ENCODE measurements at places on chromosomes 3 and 15.

GRCh38 chr3:60841355-60841754, 409.9 kb downstream of the FHIT start:
- H3K27me3 ChIP-seq: no peaks in the 10 kb centered on the region
- no peak overlapping the region for H3K4me3 ChIP-seq
- no peaks in the 10 kb centered on the region for H3K36me3 ChIP-seq
- no peaks in the 10 kb centered on the region for H3K4me1 ChIP-seq

DNA sequence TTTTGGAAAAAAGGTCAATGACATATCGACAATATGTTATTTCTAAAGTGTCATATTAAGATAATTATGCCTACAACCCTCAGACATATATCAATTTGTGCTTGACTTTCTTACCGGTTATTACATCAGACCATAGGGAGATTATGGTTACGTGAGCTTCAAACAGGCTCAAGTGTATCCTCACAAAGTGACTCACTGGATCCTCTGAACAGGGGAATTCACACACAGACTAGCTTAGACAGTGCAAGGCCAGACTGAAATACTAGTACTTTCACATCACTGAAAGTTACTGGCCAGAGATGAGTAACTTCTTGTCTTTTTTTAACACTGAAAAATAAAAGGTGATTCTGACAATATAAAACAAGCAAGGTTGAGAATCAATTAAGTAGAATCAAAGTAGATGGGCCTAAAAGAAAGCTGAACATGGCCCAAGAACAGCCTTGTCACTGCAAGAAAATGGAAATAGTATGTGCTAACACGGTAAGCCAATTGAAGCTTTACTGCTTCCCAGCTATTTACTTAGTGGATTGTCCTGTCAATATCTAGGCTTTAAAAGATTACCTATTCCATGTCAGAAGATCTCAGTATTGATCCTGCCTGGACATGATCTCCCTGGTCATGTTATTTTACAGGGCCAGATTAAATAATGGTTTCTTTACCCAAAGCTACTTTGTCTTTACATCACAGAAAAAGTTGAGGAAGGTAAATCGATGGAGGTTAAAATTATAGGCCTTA, 848.6 kb downstream of the ROBO1 start:
- no peak for DNase-seq
- H3K27me3 ChIP-seq: no peaks in the 10 kb centered on the region
- no peaks in the 10 kb centered on the region for H3K36me3 ChIP-seq
- no peak overlapping the region for H3K27ac ChIP-seq
- no peaks in the 10 kb centered on the region for H3K4me1 ChIP-seq

DNA sequence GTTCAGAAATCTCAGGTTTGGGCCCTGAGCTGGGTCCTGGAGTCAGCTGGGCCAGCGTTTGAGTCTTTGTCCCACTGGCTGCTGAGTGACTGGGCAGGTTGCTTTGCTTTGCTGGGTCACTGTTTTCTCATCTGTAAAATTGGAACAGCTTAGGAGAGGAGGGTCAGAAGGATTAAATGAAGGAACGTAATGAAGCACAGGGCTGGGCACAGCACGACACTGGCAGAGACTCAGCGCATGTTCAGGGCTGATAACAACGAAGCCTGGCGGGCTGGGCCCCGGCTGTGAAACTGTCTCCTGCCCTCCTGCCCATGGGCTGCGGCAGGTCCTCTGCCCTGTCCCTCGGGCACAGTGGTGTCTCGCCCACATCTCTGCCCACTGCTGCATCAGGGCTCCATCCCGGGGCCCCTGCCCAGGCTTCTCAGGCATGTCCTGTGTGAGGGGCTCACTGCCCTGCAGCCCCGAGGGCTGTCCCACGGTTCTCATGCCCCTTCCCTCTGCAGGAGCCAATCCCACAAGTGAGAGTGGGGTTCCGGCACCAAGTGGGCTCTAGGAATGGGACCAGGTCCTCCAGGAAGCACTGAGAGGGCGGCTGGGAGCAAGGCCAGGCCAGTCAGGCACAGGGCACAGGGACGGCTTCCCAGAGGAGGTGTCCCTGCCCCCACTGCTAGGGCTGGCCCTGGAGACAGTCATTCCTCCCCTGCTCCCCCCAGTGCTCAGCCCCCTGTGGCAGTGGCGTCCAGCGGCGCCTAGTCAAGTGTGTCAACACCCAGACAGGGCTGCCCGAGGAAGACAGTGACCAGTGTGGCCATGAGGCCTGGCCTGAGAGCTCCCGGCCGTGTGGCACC, 88.0 kb downstream of the TBC1D2B start:
- no peaks in the 10 kb centered on the region for H3K27me3 ChIP-seq
- DNase-seq: no peak
- H3K4me3 ChIP-seq: no peak overlapping the region
- no peak overlapping the region for H3K27ac ChIP-seq
- H3K4me1 ChIP-seq: peaks cover 23% of the 10 kb centered on the region

- H3K4me1 ChIP-seq: no peaks in the 10 kb centered on the region
- H3K27ac ChIP-seq: no peak overlapping the region
- DNase-seq: no peak
- no peaks in the 10 kb centered on the region for H3K36me3 ChIP-seq
These were observed 86.4 kb downstream of the POLR2M start for GRCh38 chr15:57792724-57793449.

DNA sequence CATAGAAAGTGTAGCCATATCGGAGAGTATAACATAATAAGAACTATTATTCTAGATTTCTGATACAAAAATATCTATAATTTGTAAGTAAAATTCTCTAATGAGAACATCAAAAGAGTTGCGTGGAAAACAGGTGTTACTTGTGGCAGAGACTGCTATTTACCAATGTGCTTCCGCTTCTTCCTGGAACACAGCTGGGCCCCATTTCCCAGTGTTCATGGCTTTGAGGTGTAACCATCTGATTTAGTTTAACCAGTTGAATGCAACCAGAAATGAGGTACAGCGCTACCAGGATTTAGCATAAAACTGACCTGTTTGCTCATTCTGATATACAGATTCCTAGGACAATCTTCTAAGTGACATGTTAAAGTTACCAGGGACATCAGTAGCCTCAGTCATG, 1055.2 kb downstream of the IGSF11 start:
- no peak for DNase-seq
- H3K27me3 ChIP-seq: no peaks in the 10 kb centered on the region
- H3K4me3 ChIP-seq: no peak overlapping the region
- no peaks in the 10 kb centered on the region for H3K36me3 ChIP-seq

DNA sequence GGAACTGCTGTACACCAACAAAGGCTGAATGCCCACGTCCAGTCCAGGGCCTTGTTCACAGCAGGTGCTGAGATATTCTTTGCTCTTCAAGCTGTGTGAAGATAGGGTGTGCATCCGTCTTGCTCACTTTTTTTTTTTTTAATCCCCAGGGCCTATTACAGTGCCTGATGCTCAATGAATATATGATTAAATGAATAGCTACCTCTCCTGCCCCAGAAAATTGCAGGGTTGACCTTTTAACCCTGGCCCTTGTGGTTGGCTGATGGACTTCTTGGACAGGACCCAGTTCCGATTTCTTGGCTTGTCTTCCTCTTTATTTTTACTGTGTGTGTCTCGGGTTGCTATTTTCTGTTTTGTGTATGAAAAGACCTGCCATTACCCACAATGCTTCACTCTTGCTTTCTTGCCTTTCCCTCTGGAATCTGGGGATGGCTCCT, 2.9 kb upstream of the FYTTD1 start:
- H3K4me3 ChIP-seq: no peak overlapping the region
- H3K36me3 ChIP-seq: no peaks in the 10 kb centered on the region
- H3K27me3 ChIP-seq: no peaks in the 10 kb centered on the region
- no peak for DNase-seq
- peaks cover 18% of the 10 kb centered on the region for H3K4me1 ChIP-seq

DNA sequence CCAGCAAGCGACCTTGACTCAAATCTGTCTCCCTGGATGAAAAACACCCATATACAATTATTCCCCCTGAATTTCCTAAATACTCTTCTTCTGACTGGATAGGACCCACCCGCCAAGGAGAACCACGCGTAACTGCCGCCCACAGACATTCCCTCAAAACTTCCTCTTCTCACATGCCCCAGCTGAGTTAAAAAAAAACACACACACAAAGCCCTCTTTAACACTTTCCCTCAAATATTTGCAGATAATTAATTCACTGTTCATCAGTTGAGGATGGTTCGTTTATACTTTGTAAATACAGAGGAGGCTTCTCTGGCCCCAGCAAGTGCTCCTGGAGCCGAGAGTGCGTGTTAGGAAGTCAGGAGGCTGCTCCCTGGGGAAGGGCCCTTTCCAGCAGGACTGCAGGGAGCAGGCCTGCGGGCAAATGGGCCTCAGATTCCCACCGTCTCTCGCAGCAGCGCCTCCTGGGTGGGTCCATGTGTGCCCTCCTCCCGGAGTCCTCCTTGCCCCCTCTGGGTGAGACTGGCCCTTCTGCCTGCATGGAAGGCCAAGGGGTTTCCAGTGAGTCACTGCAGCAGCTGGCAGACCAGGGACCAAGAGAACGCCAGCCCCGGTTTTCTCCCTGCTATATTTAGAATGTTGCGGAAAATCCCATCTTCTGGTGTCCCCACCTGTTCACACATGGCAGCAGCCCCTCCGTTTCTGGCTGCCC, 46.8 kb downstream of the MGLL start:
- no peak overlapping the region for H3K4me3 ChIP-seq
- H3K36me3 ChIP-seq: peaks cover 2% of the 10 kb centered on the region
- peaks cover 6% of the 10 kb centered on the region for H3K4me1 ChIP-seq
- H3K27ac ChIP-seq: no peak overlapping the region
- peaks cover 4% of the 10 kb centered on the region for H3K27me3 ChIP-seq
- DNase-seq: no peak

- H3K27me3 ChIP-seq: no peaks in the 10 kb centered on the region
- no peaks in the 10 kb centered on the region for H3K4me1 ChIP-seq
- H3K36me3 ChIP-seq: no peaks in the 10 kb centered on the region
- no peak overlapping the region for H3K4me3 ChIP-seq
These were observed 279.9 kb downstream of the PTPRG start for GRCh38 chr3:61841111-61841845.

DNA sequence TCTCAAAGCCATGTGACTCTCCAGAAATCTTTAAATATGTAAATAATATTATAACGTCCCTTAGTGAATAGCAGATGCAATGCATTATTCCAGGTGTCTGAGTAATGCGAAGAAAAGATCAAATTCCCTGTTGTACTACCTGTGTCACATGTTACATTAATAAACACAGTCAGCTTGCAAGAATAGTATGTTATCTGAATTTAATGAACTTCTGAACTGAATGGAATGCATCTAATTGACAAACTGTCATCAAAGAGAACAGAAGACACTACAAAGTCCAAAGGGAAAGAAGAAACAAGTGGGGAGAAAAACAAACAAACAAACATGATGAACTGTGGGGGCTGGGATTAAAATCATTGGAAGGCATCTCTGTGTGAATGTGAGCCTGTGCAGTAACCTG, 508.8 kb downstream of the LPP start:
- H3K27ac ChIP-seq: no peak overlapping the region
- H3K27me3 ChIP-seq: no peaks in the 10 kb centered on the region
- DNase-seq: no peak
- H3K36me3 ChIP-seq: no peaks in the 10 kb centered on the region
- H3K4me3 ChIP-seq: no peak overlapping the region

Data from activated CD4-positive, alpha-beta memory T cell treated with anti-CD3 and anti-CD28 coated beads, Interleukin-2, amount 10 ng/mL, durations not matched to agents 7 days and 5 days (primary cell).